Stimulated activated CD4-positive, alpha-beta T cell treated with anti-CD3 and anti-CD28 coated beads, Interleukin-15, amount 100 ng/mL, for 1 hour (primary cell): ENCODE measurements at places on chromosomes 5 and 9.

- no peak for DNase-seq
These were observed 292.7 kb downstream of the CWC27 start for GRCh38 chr5:65061250-65061973.

DNA sequence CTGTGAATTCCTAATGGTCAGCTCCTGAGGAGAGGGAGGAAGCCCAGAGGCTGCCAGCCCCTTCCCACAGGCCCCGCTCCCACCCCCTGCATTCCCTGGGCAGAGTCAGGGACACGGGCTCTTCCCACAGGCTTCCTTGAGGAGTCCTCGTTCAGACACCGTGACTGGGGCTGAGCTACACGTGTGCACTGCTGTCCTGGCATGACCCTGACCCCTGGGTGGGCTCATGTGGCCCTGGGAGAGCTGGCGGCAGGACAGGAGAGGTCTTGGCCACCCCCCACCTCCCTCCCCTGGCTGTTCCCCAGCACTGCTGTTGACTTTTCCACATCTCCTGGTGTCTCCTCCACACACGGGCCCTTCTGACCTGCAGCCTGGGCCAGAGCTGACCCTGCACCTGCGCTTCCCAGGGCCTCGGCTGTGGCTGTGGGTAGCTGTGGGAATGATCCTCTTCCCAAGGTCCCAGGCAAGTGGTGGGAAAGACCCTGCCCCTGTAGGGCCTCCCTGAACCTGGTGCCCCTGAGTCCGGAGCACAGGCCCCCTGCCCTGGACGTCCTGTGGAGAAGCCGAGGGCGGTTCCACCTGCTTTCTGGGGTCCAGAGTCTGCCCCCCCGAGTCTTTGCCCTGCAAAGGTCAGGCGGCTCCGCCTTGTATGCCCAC, 56.5 kb upstream of the NKD2 start:
- no peak for DNase-seq

- no peak for DNase-seq
These were observed 15.5 kb downstream of the GNA14 start for GRCh38 chr9:77632652-77633051.

DNA sequence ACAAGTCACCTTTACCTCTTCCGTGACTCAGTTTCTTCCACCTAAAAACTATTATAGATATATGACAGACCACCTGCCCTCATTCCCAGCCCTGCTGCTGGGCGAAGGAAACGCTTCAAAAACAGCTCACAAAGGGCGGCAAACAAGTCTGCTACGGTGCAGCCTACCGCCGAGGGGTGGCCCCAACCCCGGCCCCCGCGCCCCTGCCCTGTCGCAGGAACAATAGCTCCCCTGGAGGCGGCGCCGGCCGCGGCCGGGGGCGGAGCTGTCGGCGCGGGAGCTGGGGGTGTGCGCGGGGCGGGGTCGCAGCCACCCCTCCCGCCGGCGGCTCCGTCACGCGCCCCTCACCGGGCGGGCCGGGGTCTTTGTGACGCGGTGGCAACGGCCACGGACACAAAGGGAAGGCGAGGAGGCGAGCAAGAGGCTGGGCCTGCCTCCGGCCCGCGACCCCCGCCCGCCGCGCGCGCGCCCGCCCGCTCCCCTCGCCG, at the start of gene TMEFF1:
Gene TMEFF1, plus strand, starts transcription at position 362 of the 488 bp plus-strand sequence. CDS start 396 bp downstream, outside the sequence.
- no peak for DNase-seq

DNA sequence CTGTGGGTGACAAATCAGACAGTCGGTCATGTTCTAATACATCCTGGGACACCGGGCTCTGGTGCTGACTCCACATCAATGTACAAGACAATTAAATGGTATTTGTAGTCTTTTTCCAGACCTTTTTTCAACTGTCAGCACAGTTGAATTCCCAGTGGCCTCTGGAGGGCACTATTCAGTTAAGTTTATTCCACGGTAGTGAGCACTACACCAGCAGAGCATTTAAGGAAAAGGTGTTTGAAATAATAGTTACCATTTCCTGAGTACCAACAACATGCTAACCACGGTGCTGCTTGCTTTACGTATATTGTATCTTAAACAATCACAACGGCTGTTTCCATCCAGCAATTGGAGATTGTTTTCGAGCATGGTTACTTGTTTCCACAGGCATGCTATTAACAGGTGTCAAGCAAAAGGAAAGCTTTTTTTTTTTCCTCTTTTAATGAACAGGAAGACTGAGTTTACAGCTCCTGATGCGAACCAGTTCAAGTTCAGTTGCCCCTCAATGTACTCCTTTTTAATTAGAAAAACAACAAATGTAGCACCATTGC, 186.7 kb downstream of the PDZD2 start:
- DNase-seq, result no peak

- no peak for DNase-seq
These were observed 40.4 kb downstream of the LIX1 start for GRCh38 chr5:97102010-97102470.

DNA sequence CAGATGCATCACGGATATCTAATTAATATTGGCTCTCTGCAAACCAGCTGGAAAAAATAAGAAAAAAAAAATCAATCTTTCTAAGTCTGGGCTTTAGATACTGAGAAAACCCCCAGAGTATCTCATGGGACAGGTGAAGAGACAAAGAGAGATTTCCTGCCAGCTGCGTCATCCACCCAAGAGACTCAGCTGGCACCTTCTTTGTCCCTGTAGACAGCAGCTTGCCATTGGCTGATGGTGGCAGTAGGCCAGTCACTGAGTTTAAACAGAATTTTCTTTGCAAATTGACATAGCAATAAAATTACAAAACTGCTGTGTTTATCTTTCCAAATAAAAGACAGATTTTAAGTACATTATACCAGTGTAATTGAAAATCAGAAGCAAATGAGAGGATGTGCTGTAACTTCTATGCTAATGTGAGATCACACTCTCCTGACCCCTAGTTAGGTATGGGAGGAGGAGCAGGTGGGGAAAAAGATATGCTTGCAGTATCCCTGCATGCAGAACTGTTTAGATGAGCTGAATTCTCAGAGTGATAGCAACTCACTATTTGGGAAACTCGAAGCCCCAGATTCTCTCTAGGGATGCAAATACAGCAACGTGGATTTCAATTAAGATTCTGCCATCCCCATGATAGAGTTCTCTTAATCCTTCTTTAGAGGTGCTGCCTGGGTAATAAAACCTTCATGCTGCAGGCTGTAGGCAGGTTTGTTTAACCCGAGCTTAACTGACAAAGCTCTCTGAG, 72.2 kb downstream of the NMUR2 start:
- no peak for DNase-seq

DNA sequence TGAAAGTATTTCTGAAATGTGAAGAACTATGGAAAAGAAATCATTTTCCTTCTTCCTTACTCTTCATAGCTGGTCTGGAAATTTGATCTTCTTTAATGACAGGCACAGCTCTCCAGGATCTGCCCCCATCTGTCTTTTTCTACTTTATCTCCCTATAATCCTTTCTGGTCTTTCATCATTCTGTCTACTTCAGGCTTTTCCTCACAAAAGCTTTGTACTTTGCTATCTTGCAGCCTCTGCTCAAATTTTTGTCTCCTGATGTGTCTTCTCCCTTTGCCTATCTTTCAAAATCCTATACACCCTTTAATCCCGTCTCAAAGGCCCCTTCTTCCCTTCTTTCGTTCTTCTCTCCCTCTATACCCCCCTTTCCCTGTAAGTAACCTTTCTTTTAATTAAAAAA, 114.9 kb upstream of the ATP10B start:
- DNase-seq, result no peak

- DNase-seq, result no peak
These were observed 354.9 kb upstream of the ISL1 start for GRCh38 chr5:51028394-51028793.

GRCh38 chr5:79255786-79256557, 20.0 kb downstream of the JMY start:
- no peak for DNase-seq
